ENCODE measurements at places on chromosomes 16 and 17.

GRCh38 chr16:52676959-52677358, 130.0 kb upstream of the TOX3 start:
- DNase-seq: no peak

DNA sequence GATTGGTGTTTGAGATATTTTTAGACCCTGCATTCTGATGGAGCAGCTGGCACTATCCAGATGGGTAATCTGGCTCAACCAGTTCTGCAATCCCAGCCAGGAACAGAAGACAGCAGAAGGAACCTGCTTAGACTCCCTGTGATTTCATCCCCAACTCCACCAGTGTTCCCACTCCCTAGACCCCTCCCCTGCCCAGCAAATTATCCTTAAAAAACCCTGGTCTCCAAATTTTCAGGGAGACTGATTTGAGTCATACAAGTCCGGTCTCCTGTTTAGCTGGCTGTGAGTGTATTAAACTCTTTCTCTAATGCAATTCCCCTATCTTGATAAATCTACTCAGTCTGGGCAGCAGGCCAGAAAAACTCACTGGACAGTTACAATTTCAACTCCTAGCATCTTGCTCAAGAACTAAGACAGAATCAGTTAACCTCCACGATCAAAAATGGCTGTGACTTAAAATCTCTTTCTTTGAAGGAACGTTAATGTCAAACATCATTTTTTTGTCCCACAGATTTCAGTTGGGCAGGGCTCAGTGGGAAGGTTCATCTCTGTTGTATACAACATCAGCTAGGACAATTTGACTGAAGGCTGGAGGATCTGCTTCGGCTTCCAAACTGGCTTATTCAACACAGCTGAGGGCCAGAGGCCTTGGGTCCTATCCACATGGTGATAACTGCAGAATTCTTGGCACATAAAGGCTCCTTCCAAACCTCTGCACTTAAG, 4.9 kb upstream of the RBL2 start:
- no peak for DNase-seq

- no peak for DNase-seq
Measured at GRCh38 chr16:2881783-2882649, 999 bp upstream of the FLYWCH2 start.

GRCh38 chr16:2194166-2194834, 2.1 kb downstream of the CASKIN1 start:
- no peak for DNase-seq

Data from amniotic stem cell (primary cell).